ENCODE measurements at places on chromosomes 5 and 9.

GRCh38 chr9:128899566-128900322, 17.8 kb downstream of the LRRC8A start:
- DNase-seq = no peak

GRCh38 chr5:76406673-76407072, 3.6 kb downstream of the IQGAP2 start:
- DNase-seq = no peak

- DNase-seq = no peak
These were observed 8.7 kb downstream of the HNRNPAB start for GRCh38 chr5:178213003-178213461.

DNA sequence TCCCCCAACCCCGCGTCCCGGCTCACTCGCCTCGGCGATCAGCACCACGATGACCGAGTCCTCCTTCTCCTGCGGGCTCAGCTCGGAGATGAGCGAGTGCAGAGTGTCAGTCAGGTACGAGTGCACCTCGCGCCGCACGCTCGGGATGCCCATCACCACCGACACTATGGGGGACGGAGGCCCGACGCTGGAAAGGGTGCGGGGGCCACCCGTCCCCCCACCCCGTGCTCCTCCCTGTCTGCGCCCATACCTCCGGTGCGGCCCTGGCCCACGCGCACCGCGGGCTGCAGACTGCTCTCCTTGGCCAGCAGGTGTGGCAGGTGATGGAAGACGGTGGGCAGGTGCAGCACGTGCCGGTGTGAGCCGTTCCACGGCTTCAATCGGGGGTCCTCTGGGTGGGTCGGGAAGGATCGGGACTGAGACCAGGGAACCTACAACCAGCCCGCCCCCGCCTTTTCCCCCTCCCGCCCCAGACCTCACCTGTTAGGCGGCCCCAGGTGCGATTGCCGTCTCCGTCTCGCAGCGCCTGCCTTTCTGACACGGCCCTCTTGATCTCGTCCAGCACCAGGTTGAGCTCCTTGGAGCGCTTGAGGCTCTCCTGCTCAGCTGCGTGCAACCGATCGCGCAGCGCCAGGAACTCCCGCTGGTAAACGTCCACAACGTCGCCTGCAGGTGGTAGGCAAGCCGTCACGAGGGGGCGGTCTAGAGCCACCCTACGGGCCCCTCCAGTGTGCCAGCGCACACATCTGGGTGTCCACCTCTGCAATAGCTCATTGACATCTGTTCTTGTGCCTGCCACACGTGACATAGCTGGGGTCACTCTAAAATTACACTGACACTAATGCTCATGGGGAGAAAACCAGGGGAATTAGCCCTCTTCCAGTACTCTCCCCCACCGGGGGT, 5.1 kb downstream of the MGAT4B start:
- DNase-seq = peak; percentile 66

- DNase-seq = no peak
These were observed 350.5 kb downstream of the MAN2A1 start for GRCh38 chr5:110040178-110040577.

- DNase-seq = no peak
These were observed 15.6 kb downstream of the RABL6 start for GRCh38 chr9:136823136-136824046.

- no peak for DNase-seq
These were observed 39.7 kb downstream of the ACTL7B start for GRCh38 chr9:108816037-108816436.

- DNase-seq = no peak
These were observed 37.6 kb downstream of the NACC2 start for GRCh38 chr9:136057236-136058081.

DNA sequence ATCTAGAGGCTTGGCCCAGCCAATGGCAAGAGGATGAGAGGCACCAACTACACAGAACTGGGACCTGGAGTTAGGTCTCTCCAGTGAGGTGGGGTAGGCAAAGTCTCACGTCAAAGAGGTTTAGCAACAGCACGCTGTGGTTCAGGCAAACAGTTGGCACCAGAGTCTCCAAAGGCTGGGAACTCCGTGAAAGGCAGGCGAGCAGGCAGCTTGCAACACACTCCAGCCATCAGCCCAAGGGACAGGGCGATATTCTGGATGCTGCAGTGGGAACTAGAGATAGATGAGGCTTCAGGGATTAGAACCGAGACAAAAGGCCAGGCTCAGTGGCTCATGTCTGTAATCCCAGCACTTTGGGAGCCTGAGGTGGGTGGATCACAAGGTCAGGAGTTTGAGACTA, 129.1 kb downstream of the PDZD2 start:
- DNase-seq = no peak

DNA sequence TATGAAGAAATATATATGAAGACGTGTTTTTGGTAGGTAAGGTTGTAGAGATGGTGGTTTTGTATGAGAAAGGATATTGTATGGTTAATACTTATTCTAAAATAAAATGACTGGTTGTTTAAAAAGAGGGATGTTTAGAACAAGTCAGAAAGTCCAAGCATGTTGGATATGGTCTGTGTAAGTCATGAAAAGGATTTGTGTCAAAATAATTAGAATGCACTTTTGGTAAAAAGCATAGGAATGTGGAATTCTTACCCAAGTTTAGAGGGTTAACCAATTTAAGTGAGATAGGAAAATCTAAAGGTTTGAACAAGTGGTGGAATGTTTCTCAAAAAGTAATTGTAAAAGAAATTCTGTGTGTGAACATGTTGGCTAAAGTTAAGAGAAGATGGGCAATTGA, 1556.5 kb upstream of the C9orf72 start:
- no peak for DNase-seq

- no peak for DNase-seq
These were observed 3.1 kb downstream of the PDE8B start for GRCh38 chr5:77213601-77214000.

- DNase-seq = no peak
These were observed 201.5 kb downstream of the AUH start for GRCh38 chr9:91160181-91160580.

DNA sequence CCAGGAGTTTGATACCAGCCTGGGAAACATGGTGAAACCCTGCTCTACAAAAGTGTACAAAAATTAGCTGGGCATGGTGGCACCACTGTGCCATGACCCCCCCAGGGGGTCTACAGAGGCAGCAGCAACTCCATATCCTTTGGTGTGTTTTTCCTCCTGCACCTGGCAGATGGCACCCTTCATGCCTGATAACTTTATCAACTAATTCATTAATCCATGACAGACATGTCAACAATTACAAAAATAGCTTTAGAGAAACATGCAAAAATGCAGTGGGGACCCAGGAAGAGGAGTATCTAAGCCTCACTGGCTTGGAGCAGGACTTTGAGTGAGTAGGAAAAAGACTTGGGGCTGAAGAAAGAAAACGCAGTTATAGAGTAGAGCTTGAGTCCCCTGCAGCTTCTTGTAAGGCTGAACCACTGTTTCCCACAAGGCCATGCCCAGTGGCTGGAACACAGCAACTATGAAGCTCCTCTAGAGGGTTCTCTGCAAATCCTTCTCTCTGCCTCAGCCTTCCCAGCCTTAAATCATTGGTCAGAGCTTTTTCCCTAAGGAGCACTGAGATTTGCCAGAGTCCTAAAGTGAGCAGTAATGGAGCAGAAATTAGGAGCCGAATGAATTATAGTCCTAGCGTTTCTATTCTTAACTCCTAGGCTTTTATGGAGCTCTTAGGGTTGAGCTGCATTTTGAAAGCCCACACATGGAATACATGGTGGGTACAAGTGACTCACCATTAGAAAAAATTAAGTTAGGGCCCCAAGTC, 25.5 kb upstream of the B4GALT1 start:
- no peak for DNase-seq

DNA sequence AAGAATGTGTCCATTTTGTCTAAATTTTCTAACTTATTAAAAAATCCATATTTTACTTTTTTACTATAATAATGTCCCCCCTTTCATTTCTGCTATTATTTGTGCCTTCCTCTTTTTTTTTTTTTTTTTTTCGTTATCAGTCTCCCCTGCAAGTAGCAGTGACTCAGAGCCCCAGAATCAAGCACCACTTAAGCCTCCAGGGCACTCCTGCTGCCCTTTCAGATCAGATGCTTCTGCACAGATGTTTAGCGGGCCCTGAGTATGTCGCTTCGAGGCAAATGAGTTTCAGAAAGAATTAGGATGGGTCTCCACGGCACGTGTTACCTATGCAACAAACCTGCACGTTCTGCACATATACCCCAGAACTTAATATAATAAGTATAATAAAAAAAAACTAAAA, 11.7 kb downstream of the MED7 start:
- no peak for DNase-seq

DNA sequence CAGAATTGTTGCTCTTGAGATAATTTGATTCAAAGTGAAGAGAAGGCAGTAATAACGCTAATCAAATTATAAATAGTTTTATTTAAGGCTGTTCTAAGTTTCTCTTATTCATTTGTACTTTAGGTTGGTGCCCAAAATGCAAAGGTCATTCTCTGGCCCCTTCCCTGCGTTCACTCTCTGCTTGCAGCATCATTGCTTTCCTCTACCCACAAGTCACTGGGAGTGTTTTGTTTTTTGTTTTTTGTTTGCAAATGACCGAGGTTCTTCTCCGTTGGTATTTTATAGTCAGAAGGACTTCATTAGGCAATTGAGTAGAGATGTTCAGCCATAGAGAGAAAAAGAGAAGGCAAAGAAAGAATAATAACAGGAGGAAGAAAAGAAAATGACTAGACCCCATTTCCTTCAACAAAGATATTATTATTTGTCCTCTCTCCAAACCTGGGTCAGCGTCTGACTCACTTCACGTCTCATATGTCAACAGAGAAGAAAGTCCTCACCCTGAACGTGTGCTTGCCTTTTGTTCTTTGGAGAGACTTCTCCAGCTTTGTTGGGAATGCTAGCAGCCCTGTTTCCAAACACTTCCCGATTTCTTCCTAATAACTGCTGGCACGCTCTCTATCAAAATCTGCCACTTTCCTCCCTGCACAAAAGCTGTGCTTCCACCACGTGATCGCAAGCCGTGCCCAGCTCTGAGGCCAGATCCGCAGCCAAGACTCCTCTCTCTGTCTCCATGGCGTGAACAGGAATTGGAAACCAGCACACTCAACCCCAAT, 119.8 kb downstream of the EBF1 start:
- DNase-seq = peak; percentile 14

DNA sequence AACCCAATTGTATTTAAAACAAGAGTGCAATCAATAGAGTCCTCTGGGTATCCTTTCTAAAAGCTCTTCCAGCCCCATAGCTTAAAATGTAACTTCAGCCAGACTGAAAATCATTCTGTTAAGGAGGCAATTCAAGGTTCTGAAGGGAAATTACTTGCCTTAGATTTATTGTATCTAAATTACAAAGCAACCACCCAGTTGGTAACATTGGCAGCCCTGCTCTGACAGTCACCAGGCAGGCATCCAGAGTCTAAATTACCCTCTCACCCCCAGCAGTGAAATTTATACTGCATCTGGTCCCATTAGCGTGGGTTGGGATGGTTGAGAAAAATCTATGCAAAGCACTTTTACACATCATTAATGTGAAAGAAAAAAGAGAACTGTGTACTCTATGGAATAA, 514.7 kb downstream of the MTRR start:
- DNase-seq = no peak

GRCh38 chr5:134435560-134435959, 23.9 kb upstream of the CDKN2AIPNL start:
- DNase-seq = no peak

DNA sequence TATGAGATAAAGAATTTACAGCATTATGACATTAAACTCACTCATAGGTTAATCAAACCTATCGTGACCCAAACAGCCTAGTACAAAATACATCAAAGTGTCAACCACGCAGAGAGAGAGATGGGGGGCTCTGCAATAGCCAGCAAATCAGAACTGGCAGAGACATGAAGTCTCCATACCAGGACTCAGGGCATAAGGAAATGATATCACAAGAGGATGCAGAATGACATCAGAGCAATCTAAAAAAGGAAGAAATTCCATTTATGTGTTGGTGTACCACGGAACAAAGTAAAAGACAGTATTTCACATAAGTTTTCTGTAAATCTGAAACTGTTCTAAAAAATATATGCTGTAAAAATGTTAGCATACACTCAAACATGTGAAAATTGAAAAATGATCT, 24.6 kb downstream of the BICD2 start:
- DNase-seq = no peak

DNA sequence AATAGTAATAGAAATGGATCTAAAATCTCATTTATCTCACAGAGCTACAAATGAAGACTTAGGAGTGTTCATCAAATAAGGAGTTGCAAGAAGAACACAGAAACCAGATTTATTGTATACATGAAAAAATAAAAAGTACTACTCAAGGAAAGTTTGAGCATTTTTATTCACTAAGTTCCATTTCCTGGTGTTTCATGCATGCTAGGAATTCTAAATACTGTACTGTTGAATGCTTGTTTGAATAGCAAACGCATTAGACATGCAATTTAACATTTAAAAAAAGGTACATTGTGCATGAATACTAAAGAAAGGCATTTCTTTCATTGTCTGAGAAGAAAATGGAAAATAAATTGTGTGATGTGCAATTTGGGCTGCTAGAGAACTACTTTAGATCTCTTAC, 52.1 kb downstream of the C6 start:
- peak; percentile 8 for DNase-seq

DNA sequence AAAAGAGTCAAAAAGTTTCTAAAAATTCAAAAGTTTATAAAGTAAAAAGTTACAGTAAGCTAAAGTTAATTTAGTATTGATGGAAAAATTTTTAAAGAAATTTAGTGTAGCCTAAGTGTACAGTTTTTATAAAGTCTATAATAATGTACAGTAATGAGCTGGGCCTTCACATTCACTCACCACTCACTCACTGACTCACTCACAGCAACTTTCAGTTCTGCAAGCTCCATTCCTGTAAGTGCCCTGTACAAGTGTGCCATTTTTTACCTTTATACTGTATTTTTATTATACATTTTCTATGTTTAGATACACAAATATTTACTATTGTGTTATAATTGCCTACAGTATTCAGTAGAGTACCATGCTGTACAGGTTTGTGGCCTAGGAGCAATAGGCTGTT, 239.5 kb upstream of the MAP3K1 start:
- DNase-seq = no peak

DNA sequence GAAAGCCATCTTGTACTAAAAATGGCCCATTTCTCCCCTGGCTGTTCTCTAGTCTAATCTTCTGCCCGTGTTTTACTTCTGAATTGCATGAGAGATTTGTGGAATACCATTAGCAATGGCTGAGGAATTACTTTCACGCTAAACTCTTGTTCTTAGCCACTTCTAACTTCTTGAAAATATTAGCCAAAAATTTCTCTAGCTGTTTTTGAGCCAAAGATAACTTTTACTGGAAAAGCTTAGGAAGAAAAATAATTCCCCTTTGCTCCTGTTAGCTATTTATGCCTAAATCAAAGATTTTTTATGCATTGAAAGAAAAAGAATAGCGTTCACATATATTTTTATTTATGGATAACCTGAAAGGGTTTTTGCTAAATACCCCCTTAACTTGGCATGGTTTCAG, 287.8 kb downstream of the MTRR start:
- no peak for DNase-seq

All from AG08396 (cell line).